ENCODE measurements at places on chromosomes 6 and 20.

- no peak for DNase-seq
These were observed 229.3 kb downstream of the RFPL4B start for GRCh38 chr6:112576423-112576822.

GRCh38 chr6:23661549-23661948 is 464.5 kb upstream of the NRSN1 start:
- no peak for DNase-seq

DNA sequence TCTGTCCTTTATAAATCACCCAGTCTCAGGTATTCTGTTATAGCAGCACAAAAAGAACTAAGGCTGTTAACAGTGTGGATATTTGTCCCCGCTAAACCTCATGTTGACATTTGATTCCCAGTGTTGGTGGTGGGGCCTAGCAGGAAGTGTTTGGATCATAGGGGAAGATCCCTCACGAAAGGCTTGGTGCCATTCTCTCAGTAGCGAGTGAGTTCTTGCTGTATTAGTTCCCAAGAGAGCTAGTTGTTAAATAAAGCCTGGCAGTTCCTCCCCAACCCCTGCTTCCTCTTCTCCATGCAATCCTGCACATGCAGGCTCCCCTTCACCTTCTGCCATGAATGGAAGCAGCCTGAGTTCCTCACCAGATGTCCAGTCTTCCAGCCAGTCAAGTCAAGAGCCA is 29.8 kb upstream of the ERVFRD-1 start:
- no peak for DNase-seq

DNA sequence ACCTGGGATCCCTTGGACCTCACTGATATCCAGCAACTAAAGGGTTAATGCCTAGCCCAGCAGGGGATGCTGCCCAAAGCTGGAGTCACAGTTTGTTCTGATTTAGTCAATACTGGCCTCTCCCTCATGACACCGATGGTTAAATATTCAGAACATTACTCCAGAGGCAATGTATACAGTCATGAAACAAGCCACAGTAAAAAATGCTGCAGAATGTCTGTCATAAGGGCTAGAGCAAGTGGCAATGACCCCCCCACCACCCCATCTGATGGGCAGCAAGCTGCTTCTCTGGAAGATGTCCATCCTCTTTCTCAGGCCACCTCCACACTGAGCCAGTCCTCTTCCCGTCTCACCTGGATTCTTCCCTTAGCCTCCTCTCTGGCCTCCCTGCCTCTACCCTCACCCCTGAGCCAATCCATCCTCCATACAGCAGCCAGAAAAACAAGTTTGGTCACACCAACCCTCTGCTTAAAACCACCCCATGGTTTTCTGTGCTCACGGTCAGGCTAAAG is 99.0 kb upstream of the KCNG1 start:
- DNase-seq, result no peak

GRCh38 chr20:4809707-4810106 is 88.0 kb downstream of the PRND start:
- no peak for DNase-seq

- DNase-seq, result no peak
These were observed 36.9 kb downstream of the UNC5CL start for GRCh38 chr6:41002168-41002567.

GRCh38 chr6:123547216-123547978 is 89.4 kb downstream of the TRDN start:
- DNase-seq, result no peak

DNA sequence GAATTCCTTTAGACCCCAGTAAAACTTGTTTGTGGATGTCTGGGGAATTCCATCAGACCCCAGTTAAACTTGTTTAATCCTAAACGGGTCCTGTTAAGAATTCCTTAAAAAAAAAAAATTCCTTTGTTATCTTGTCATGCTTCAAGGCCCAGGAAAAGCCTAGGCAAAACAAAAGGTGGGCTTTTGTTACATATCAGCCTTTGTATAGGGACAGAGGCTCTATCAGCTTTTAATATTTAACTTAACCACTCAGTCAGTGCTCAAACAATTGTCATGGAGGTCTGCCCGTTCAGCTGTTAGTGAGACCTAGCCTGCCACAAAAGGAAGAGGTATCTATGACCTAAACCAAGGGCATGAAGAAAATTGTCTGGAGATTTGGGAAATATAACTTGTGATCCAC is 53.1 kb downstream of the SLC22A1 start:
- no peak for DNase-seq

- DNase-seq, result no peak
These were observed 77.1 kb downstream of the SH3BGRL2 start for GRCh38 chr6:79708095-79708791.

DNA sequence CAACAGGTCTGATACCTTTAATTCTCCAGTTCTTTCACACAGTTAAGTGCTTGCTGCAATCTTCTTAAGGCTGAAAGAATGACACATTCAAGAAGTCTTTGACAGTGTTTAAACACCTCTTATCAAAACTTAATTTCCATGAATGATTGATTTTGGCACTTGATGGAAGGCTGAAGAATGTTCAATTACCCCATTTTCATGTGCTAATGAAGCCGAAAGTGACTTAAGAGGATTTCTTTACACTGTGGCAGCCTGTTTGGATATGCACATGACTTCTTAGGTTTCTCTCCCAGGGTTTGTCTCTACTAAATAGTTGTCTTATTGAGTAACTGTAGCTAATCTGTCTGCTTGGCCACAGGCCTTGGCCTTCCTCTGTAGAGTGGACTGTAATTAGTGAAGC is 81.1 kb upstream of the PRDM1 start:
- DNase-seq, result no peak

GRCh38 chr6:26556263-26557070 is 18.3 kb downstream of the HMGN4 start:
- DNase-seq, result peak; percentile 71

DNA sequence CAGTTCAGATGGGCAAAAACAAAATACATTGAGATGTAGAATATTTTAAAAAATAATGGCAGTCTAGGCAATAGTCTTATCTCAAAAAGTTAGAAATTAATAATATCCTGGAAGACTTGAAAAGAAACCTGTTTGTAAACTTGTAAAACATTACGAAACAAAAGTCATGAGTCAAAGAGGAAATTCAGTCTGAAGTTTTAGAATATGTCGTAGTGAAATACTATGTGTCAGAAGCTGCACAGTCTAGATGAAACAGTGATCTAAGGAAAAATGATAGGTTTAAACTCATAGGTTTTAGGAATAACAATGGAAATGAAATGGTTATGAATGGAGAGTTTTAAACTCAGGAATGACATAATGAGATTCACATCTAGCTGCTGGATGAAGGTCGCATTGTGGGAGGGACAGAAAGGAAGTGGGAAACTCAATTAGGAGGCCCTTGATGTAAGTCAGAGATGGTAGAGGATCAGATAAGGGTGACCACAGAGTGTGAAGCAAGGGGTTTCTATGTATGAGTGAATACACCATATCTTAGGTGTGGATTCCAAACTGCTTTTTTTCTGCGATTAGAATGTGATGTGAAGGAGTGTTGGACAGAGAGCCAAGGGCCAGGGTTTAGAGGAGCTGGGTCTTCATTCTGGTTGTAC is 2.8 kb downstream of the SNRPB2 start:
- DNase-seq, result no peak

DNA sequence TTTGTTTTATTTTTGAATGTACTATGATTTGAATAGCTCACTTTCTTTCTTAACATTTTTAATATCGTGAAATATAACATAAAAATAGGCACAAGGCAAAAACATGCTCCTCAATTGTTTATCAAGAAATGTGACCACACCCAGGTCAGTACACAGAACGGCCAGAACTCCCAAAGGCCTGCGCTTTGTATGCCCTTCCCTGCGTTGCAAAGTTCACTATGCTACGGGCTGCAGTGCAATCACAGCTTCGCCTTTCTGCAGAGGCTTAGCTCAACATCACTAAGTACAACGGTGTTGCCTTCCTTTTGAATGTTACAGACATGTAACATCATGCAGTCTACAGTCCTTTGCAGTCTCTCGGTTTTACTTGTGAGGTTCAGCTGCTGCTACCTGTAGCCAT is 333.4 kb downstream of the THBS2 start:
- no peak for DNase-seq

- no peak for DNase-seq
These were observed 58.1 kb upstream of the SNAP91 start for GRCh38 chr6:83767033-83767432.

DNA sequence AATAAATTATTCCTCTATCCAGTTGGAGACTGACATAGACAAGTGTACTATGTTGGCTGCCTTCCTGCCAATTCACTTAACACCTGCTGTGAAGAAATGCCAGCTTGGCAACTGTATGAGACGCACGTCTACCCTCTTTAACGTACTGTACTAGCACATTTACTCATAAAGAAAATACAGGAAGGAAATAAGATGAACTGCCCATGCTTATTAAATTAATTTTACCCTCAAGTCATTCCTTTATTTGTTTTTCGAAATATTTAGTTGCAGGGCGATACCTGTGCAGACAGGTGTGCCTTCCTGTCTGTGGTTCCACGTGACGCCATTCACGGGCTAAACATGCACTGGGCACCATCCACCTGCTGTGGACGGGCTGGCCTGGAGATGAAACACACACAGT is 52.0 kb downstream of the PSMG4 start:
- DNase-seq, result no peak

DNA sequence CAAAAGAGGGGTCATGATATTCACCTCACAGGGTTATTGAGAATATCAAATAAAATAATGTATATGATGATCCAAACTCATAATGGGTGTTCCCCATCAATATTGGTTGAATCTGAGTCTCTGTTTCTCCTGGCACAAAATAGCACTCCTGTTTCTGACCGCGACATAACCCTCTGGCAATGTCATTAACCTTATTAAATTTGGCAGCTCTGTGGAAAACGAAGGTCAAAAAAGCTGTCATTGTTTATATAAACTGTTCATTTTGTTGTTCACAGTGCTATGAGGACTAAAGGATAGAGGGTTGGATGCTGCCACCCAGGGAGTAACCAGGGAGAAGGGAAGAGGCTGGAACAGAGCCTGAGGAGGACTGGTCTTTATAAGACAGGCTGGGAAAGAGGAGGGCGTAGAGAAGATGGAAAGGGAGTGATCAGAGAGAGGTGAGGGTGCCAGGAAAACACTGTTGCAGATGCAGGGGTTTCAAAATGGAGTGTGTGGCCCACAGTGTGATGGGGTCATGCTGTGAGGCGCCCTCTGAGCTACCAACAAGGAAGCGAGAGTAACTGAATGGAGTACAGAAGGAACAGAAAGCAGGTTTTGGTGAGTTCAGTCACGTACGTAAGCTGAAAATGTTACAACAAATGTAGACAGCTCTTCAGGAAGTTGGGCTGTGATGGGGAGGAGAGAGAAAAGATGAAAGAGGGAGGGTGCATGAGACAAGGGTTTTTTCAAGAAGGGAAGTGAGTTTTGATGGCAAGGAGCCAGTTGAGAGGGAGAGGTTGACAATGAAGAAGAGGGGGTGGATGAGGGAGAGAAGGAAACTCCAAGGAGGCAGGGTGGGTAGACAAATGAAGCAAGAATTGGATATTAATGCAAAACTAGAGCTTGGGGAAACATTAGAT is 251.6 kb upstream of the TAB2 start:
- DNase-seq, result no peak

GRCh38 chr20:46293084-46293483 is 15.2 kb downstream of the CDH22 start:
- no peak for DNase-seq

DNA sequence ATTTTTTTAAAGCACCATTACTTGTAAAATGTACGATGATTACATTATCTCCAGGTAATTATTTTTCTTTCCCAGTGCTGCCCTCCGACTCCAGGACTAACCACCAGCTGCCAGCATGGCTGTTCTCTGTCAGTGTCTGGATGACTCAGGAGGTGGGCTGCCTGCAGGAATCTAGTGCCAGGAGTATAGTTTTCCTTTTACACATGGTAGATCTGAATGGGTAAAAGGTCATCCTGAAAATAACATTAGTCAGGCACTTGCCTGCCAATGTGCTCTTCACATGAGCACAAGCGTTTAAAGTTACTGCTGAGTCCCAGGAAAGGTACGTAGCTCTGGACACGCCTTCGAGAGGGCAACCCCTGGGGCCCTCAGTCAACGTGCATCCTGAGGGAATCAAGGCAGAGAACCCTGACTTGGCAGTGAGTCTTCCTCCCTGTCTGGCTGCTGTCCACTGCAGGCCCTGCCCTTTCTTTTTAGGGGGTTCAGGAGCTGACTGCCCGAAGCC is 2.4 kb downstream of the DYNLT1 start:
- no peak for DNase-seq

DNA sequence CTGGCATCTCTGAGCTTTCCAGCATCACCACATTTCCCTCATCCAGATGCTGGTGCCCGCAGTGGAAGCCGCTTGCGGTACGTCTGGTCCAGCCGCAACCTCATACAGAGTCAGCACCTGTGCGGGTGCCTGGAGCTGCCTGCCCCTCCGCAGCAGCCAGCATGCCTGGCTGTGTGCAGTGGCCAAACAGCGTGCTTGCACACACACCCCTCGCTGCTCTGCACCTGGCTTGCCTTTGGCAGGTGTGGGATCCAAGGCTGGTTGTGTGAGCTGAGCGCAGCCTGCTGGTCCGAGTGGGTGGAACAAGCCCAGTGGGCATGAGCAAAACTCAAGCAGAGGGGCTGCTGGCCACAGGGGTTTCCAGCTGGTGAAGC is 3.1 kb upstream of the HINT3 start:
- no peak for DNase-seq

- DNase-seq, result no peak
These were observed 9.3 kb upstream of the ID4 start for GRCh38 chr6:19827903-19828302.

DNA sequence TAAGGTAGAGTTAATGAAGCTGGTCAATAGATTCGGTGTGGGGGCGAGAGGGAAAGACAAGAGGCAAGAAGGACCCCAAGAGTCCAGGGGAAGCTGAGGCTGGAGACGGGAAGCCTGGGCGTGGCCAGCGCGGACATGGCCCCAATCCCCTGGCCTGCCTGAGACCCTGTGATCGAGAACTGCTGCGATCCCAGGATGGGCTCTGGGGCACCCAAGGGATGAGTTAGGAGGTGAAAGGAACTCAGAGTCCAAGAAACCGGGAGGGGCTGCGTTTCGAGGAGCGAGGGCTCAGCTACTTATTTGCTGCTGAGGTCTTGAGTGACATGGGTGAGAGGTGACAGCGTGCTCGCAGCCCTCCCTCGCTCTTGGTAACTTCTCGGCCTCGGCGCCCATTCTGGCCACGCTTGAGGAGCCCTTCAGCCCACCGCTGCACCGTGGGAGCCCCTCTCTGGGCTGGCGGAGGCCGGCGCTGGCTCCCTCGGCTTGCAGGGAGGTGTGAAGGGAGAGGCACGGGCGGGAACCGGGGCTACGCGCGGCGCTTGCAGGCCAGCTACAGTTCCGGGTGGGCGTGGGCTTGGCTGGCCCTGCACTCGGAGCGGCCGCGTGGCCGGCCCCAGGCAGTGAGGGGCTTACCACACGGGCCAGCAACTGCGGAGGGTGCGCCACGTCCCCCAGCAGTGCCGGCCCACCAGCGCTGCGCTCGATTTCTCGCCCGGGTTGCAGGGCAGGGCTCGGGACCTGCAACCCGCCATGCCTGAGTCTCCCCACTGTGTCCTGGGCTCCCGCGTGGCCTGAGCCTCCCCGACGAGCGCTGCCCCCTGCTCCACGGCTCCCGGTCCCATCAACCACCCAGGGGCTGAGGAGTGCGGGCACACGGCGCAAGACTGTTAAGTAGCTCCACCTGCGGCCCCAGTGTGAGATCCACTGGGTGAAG is 58.2 kb downstream of the IRF4 start:
- DNase-seq, result no peak

GRCh38 chr20:45059022-45059728 is 41.8 kb downstream of the KCNS1 start:
- DNase-seq, result no peak

- no peak for DNase-seq
These were observed 371.1 kb downstream of the BCKDHB start for GRCh38 chr6:80477591-80477990.

Data from activated naive CD8-positive, alpha-beta T cell treated with anti-CD3 and anti-CD28 coated beads, Interleukin-2, amount 50 U/mL, for 24 hours (primary cell).